AG09319 (cell line): ENCODE measurements at places on chromosomes 3 and 15.

GRCh38 chr3:188220097-188220788 lies 66.3 kb downstream of the LPP start:
- DNase-seq, result no peak

DNA sequence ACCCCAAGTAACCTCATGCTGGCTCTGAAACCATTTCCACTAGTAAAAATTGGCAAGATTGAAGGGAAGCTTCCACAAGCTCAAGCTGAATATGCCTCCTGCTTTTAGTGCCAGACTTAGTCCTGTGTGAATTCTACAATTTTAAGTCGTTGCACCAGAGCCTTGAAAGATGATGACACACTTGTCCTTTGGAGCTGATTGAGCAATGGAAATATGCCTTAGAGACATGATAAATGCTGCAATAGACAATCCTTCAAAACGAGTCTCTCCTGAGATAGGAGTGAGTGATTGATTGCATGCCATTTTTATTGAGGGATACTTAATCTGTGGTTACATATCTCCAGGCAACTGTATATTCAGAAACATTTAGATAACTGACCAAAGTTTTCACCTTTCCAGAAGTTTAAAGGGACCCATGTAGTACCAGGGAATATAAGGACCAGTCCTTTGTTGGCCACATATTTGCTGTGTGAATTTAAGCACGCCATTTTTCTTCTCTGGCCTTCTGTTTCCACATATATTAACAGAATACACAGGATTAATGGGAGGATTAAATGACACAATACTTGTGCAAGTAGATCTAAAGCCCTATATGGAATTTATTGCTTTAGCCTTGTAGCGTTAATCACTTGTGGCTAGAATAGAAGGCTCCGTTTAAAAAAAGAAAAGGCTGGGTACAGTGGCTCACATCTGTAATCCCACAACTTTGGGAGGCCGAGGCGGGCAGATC lies 65.1 kb downstream of the PPARG start:
- DNase-seq, result no peak

GRCh38 chr3:168620854-168621253 lies 525.1 kb upstream of the GOLIM4 start:
- DNase-seq, result no peak

- DNase-seq, result no peak
Measured at GRCh38 chr3:190197346-190197763, 76.7 kb upstream of the P3H2 start.

GRCh38 chr15:63933522-63933921 lies 99.8 kb upstream of the HERC1 start:
- DNase-seq, result no peak

GRCh38 chr3:114554731-114555130 lies 260.9 kb downstream of the TIGIT start:
- no peak for DNase-seq

DNA sequence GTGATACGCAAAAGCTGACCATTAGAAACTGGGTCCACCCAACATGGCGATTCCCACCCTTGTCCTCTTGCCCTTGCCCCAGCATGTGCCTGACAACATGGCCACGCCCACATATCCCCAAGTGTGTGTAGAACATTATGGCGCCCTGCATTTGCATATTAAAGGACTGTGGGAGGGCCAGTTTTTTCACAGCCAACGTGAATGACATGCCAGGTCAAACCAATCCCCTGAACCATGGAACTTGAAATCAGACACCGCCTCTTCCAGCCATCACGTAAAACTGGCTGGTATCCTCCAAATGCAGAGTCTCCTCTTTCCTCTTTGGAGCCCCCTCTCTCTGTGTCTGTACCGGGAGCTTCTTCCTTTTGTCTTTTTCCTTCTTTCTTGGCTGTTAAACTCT lies 156.7 kb upstream of the EPHA6 start:
- DNase-seq, result no peak

DNA sequence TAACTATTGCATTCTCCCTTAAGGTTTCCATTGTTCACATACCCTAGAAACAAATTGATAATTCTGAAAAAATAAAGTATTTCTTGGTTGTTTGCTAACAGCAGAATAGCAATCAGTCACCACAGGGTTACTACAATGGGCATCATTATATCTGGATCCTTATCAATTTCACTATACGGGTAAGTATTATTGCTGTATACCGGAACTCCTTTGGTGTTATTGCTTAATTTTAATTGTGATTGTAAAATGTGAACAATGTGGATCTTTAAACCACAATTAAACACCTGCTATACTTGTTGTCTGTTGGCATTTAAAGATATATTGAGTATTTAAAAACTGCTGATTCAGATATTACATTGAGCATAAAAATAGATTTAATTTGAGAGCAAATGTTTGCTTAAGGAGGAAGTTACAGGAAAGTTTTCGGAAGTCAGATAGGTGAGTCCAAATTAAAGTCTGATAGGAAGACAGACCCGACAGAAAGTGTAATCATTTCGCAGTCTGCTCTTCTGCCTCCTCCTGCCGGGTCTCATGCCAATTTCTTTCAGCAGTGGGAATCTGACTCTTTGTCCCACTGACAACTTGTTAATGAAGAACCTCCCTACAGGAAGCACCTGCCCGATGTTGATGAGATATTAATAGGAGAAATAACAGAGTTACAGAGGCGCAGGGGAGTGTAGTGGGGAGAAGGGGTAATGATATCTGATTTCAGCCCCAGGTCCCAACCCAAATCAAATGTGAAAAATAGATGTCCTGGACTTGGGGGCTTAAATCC lies 169.7 kb upstream of the TBC1D5 start:
- no peak for DNase-seq
